ENCODE measurements at places on chromosomes 6 and 20.

DNA sequence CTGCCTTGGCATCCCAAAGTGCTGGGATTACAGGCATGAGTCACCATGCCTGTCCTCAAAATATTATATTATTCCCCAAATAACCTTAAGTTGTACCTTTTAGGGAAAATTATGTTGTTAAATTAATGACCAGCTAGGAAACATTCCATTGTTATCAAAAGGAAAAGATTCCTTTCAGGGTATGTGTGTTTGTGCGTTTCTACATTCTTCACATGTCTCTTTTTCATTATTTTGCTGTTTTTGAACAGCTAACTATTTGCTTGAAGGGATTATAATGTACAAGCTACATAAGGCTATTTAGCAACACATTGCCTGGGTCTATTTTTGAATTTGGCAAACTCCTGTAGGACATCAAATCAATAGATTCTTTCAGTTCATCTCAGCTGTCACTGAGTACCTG is 57.1 kb downstream of the GJA1 start:
- no peak for DNase-seq

GRCh38 chr6:27126815-27127537 is 120.5 kb upstream of the PRSS16 start:
- DNase-seq: no peak

- DNase-seq: no peak
Observed at GRCh38 chr6:39999006-39999867, 65.0 kb upstream of the MOCS1 start.

DNA sequence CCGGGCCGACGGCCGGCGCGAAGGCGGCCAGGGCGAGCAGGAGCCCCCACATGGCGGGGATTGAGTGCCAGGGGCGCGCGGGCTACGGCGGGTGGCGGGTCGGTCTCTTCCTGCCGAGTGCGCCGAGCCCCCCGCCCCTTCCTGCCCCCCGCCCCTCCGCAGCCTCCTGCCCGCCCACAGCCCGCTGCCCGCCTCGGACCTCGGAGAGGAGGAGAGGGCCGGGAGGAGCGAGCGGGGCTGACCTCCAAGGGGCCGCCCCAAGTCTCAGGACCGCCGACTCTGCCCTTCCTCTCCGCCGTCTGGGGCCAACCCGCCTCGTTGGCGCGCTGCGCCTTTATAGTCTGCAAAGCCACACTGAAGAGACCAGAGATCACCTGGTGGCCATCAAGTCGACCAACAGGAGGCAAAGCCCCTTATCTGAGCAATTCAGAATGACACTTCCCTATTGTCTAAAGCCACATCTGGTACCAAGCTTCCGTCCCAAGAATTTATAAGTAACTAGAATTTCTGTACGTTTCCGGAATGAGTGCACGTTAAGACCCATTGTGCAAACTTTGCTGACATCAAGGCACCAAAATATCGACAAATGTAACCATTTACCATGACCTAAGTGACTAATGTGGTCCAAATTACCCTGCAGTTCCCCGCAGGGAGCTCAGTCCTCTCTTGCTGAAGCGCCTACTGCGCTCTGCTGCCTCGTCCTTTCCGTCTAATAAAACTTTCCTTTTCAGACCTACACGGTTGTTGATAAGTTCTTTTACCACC is at the start of gene CPXM1:
Gene CPXM1 (minus strand): TSS at position 107 of the 765 bp plus-strand sequence. CDS start 55 bp downstream, at position 52.
- no peak for DNase-seq

- DNase-seq: no peak
Observed at GRCh38 chr6:54286141-54286540, 22.1 kb upstream of the TINAG start.

- no peak for DNase-seq
Observed at GRCh38 chr20:3658716-3659491, 4.3 kb downstream of the GFRA4 start.

GRCh38 chr6:142861711-142862110 is 83.3 kb downstream of the HIVEP2 start:
- no peak for DNase-seq

GRCh38 chr20:5757949-5758348 is 7.7 kb downstream of the SHLD1 start:
- DNase-seq: no peak

GRCh38 chr6:168016721-168017525 is 19.5 kb downstream of the KIF25 start:
- no peak for DNase-seq

DNA sequence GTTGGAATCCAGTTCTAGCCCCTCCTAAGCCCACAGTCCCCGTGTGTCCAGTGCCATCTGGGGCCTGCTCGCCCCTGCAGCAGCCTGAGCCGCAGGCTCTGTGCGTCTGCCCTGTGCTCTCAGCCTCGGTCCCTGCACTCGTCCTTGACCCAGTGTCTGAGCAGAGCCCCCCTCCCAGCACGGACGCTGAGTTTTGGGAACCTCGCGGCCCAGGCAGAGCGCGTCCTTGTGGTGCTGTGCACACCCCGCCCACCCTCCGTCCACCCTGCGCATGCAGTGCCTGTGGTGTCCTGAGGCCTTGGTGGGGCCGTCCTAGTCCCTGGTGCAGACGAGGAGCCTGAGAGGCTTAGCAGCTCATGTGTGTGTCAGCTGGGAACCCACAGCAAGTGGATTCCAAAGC is 31.6 kb downstream of the OSBPL2 start:
- DNase-seq: no peak

- DNase-seq: no peak
Observed at GRCh38 chr6:147019001-147019400, 185.2 kb upstream of the STXBP5 start.

DNA sequence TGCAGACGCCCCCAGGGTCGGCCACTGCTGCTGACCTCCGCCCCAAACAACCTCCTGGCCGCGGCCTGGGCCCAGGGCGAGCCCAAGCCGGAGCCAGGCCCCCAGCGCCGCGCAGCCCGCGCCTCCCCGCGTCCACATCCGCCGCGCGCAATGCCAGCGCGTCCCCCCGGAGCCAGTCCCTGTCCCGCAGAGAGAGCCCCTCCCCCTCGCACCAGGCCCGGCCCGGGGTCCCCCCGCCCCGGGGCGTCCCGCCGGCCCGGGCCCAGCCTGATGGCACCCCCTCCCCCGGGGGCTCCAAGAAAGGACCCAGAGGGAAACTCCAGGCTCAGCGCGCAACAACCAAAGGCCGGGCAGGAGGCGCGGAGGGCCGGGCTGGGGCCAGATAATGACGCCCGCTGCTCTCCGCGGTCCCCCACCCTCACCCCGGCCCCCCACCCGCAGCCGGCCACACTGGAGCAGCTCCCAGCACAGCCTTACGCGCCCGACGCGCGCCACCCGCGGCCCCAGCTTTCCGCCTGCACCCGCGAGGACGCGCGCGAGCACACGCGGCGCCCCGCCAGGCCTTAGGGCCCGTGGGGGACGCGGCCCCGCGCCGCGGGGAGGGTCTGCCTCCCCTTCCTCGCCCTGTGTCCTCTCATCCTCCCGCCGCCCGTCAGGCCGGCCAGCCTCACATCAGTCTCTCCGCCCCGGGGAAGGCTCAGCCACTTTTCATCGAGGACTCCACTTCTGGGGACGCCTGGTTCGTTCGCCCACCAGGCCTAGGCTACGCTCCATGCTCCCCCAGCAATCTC is 12.9 kb upstream of the SLC22A7 start:
- DNase-seq: no peak

DNA sequence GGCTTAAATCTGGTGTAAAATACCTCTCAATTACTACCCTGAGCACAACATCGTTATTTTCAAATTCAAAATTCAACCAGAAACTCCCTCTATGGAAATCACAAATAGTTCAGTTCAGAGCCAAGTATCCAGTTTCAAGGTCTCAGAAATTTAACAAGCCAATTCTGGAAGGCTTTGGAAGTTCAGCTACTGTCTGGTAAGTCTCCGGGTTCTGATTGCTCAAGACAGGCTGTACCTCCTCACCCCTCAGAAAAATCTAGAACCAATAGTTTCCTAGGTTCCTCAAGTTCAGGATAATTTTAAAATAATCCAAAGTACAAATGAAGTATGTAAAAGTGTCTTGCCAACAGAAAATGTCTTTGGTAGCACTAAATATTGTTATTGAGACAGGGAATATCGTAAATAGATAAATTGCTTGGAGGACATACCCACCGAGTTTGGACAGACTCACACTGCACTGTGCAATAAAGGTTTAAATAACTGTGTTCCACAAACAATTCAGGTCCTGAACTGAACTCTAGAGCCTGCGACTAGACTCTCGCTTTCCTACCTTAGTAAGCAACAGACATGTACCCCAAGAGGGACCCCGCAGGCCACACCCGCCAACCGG is 729 bp downstream of the ATG5 start:
- DNase-seq: no peak

- no peak for DNase-seq
Observed at GRCh38 chr6:18510644-18511033, 123.5 kb downstream of the RNF144B start.

DNA sequence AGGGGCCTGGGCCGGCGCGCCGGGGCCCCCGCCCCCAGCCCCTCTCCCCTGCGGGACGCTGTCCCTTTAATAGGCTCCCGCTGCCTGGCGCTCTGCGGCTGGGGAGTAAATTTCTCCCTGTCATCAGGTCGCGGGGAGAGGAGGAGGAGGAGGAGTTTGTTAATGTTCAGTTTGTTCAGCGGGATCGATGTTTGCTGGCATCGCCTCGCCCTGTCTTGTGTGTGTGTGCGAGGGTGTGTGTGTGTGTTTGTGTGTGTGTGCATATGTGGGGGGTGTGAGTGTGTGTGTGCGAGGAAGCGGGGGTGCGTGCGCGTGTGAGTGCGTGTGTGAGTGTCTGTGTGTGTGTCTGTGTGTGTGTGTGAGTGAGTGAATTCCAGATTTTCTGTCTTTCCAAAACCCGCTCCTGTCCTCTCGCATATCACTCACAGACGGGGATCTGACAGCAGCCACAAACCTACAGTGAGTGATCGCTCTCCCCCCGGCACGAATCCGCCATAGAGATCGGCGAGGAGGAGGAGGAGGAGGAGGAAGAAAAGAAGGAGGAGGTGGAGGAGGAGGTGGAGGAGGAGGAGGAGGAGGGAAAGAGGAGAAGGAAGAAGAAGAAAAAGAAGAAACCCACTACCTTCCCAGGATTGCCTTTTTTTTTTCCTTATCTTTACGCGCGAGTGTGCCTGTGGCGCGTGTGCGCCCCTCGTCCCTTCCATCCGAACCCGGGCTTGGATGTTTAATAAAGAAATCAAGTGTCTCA is at the start of gene TSHZ2:
Gene TSHZ2 (plus strand): TSS at position 169 of the 748 bp plus-strand sequence. CDS start 936 bp downstream, outside the sequence.
- no peak for DNase-seq

- no peak for DNase-seq
Observed at GRCh38 chr6:77123527-77123926, 339.8 kb downstream of the HTR1B start.

DNA sequence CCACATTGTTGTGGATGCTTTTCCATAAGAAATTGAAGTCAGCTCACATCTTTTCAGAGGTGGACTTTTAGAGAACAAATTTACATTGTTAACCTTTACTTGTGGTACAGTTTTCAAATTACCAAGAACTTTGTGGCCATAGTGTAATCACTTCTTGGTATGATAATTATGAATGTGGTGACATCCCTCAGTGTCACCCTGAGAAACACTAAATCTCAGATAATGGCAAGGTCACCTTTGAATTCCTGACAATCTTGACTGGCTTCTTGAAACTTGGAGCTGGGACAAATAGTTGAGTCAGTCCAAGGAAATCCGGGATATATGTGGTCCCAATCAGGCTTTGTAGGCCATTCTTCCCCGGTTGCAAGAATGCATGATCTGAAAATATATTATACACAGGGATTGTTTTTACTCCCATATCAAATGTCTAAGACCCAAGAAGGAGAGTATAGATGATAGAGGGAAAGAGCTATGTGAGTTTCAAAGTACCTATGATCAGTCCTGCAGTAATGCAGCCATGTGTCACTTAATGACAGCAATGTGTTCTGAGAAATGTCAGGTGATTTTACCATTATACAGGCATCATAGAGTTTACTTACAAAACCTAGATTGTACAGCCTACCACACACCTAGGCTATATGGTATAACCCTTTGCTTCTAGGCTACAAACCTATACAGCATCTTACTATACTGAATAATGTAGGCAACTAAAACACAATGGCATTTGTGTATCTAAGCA is 120.8 kb upstream of the MTHFD1L start:
- DNase-seq: no peak

- DNase-seq: no peak
Observed at GRCh38 chr6:52415917-52416628, 4.1 kb upstream of the EFHC1 start.

DNA sequence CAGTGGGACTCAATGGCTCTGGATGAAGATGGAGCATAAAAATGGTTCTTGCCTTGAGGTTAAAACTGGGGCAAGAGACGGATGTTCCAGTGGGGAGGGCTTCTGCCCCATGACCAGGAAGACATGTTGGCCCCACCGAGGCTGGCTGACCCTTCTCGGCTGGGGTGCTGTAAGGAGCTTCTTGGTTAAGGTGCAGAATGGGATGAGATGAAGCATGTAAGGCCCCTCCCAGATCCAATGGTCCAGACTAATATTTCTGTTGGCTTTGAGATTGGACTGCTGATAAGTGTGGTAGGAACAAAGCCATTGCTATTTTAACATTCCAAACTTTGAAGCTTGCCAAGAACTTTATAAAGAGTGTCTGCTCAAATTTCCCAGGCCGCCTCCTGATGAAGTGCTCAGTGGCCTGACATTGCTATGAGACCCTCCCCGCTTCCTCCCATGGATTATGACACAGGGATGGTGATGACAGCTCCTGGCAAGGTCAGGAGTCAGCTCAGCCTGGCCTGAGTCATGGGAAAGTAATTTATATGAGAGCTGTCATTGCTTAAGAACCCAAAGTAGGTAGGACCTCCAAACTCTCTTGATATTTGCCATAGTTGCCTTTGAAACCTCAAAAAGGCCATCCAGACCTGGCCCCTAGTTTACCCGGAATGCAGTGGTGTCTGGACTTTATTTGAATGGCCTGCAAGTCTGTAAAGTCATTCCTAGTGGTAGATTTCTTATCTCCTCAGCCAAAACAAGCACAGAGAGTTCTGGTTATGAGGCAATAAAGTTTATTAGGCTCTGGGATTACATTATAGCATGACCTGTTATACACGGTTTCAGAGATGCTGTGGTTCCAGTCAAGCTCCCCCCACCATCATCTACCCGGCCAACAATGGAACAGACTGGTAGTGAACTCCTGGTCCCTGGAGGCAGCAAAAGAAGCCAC is 55.2 kb downstream of the TGM2 start:
- DNase-seq: no peak

GRCh38 chr6:102438171-102438570 is 1044.7 kb downstream of the GRIK2 start:
- no peak for DNase-seq

DNA sequence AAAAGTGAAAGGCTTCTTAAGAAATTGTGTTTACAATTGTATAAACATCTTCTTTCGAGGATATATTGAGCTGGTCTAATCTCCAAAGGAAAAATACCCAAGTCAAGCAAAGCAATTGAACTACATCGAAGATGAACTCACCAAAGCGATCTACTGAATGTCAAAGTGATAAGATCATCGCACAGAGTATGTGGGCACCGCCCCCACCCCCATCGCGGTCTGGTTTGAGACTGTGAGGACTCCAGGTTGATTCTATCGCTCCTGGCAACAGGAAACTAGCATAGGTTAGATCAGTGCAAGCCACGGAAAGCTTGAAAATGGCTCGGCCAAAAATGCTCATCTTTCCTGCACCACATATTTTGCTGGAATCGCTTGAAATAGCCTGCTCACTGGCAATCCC is 133.2 kb upstream of the RPS6KA2 start:
- no peak for DNase-seq

- DNase-seq: no peak
Observed at GRCh38 chr6:166935353-166935752, 21.0 kb downstream of the RNASET2 start.

- DNase-seq: no peak
Observed at GRCh38 chr6:130409418-130410100, 43.7 kb downstream of the TMEM200A start.

GRCh38 chr6:149225370-149225769 is 92.1 kb upstream of the TAB2 start:
- no peak for DNase-seq

Measured in NCI-H187 treated with DMSO at 0.1 percent for 48 hours (cell line).